ENCODE measurements at places on chromosomes 2 and 18.

DNA sequence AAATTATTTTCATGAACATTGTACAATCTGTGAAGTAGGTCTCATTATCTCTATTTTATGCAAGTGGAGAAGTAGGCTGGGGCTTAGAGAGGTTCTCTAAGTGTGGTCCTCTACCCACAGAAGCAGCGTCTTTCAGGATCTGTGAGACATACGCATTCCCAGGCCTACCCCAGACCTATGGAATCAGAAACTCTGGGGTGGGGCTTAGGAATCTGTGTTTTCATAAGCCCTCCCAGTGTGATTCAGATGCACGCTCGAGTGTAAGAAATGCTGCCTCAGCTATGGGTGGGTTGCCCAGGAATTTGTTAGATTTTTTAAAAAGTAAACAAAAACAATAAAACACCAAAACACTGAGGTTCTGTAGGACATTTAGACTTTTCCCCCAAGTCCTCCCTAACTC lies 14.8 kb upstream of the ZAP70 start:
- DNase-seq, result no peak

- DNase-seq, result no peak
Observed at GRCh38 chr2:39093218-39093898, 27.5 kb downstream of the SOS1 start.

- no peak for DNase-seq
Observed at GRCh38 chr2:127024769-127025358, 82.1 kb downstream of the BIN1 start.

DNA sequence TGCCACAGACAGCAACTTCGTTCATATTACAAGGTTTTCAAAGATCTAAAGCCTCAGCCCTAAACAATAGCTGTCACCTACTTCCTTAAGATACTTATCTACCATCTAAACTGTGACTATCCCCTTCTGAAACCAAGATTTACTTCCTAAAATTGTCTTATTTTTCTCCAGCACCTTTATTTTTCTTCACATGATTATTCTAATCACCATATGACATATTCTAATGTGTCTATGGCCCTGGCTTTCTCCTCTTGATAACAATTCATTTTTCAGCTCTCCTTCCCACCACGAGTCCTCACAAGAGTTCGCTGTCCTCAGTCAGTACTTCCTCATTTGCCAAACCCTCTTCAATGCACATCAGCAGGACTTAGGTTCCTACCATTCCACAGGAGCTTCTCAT lies 53.9 kb downstream of the RTTN start:
- DNase-seq, result no peak

DNA sequence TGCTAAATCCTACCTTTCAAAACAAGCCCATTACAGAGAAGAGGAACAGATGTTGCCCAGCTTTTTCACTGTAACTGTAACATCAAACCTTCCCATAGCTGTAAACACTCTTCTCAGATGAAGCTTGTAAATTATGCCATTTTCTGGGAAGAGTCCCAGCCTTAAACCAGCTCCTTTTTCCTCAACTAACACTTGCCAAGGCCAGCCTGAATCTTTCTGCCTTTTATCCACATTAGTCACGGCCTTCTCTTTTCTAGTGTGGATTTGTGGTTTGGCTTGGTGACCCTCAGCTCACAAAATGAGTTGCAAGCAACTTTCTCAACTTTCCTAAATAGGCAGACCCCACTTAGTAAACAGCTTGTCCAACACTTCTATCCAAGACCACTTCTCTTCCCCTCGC lies 90.2 kb downstream of the CABLES1 start:
- DNase-seq, result peak; percentile 89

GRCh38 chr2:14418115-14418514 lies 214.4 kb upstream of the LRATD1 start:
- no peak for DNase-seq

GRCh38 chr2:197982565-197982964 lies 178.2 kb downstream of the PLCL1 start:
- DNase-seq, result no peak

DNA sequence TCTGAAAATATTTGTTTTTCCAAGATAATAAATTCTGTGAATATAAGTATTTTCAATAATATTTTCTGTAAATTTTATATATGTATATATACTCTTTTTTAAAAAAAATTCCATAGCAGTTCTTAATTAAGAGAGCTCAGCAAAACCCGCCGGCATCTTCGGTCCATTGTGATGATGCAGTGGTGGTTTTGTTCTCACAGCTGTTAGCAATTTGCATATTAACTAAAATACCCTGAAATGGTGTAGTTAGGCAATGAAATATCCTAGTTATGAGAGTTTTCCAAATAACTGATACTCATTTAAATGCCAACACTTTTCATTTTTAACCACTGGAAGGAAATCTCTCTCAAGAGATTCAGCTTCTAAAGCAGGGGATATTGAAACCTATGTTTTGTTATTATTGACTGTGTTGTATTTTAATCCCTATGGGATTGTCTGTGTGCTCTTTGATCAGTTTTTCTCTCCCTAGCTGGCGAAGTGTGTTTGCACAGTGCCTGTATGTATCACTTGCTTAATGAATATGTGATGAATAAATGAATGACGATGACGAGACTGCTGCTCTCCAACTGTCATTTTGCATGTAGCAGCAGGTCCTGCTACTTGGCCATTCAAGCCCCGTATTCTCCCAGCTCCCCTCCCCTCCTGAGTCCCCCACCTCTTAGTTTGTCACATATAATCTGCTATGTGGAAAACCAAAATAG lies 42.4 kb downstream of the PSMG2 start:
- DNase-seq, result no peak

GRCh38 chr2:219457784-219458369 lies 23.2 kb downstream of the SPEG start:
- DNase-seq, result no peak

- no peak for DNase-seq
Observed at GRCh38 chr2:158796652-158797051, 1.5 kb downstream of the DAPL1 start.

GRCh38 chr18:21191596-21192307 lies 50.3 kb upstream of the GREB1L start:
- DNase-seq, result peak; percentile 59

Data from A172 (cell line).